Motor neuron (in vitro differentiated cells): ENCODE measurements at places on chromosomes 11 and 22.

GRCh38 chr11:123273616-123274015, 78.6 kb upstream of the CLMP start:
- no peak for ATAC-seq

DNA sequence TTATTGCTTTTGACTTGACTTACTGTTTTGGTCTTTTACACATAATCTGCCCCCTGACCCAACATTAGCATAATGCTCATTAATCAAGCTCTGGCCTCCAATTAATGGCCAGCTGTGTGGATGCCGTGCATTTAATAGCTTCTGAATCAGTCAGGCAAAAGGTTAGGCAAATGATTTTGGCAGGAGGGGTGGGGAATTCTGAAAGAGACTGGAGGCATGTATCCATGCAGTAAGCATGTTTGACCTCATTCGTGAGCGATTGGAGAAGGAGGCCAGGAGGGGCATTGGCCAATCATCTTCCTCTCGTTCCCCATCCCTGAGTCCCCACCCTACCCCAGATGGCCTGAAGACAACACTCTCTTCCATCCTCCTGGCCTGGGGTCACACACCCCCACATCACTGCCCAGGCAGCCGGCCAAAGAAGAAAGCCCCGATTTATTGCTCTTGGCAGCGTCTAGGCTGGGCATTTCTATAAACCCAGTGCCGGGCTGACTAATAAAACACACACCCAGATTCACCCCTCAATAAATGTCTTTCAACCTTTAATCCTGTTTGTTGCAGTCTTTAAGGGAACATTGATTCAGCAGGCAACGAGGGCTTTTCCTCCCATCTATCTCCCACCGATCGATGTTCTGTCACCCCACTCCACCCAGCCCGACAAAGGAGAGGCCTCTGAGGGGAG, 150.0 kb downstream of the OPCML start:
- ATAC-seq = peak; percentile 88

DNA sequence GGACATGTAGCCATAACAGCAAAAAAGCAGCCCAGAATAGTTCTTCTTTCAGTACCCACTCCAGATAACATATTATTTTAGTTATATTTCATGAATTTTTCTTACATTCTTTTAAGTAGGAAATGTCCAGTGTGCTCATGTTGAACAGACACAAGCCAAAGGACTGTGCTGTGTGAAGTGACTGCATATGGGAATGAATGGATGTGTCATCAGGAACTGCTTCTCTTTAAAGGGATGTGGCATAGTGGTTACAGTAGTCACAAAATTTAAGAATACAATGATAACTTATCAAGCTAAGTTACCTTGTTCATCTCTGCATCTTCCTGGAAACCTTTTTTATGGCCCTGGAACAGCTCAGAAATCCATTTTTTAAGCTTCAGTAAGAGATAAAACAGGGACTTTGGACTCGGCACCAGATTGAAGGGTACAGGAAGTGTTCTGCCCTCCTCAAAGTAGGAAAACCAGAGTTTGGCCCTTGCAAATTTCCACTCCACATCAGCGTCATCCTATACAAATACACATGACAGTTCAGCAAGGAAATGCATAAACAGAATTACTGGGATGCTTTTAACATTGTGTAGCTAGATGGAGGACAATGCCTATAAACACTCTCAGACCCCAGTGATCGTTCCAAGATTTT, 112.8 kb downstream of the TRPC6 start:
- ATAC-seq = no peak

DNA sequence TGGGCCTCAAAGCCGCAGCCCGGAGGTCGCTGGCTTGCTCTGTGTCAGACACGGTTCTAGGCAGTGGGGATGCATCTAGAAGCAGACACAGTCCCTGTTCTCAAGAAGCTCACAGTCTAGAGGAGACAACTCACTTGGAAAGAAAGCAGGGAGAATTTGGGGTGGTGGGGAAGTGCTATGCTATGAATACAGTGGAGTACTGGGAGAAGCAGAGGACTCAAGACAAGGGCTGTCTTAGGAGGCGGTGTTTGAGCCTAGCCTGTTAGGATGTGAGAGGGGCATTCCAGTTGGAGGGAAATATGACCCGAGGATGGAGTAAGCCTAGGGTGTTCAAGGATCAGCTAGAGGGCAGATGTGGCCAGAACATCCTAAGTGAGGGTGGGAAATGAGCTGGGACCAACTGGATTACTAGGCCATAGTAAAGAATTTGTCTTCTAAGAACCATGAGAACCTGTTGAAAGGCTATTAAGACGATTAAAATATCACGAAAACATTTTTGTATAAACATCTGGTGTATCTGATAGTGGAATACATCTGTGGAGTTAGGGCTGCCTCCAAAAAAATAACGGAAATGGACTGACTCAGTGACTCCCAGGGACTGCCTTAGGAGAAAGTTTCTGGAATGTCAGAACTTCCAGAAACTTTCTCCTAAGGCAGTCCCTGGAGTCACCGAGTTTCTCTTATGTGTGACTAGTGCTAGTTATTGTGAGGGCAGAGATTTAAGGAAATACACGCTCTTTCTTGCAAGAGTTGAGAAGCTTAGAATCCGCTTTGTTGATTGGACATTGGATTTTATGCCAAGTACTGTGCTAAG, 1.1 kb upstream of the PITPNB start:
- ATAC-seq = peak; percentile 14

- ATAC-seq = no peak
These were observed 458.0 kb upstream of the KIRREL3 start for GRCh38 chr11:127458561-127458960.
